ENCODE measurements at places on chromosomes 5 and 9.

DNA sequence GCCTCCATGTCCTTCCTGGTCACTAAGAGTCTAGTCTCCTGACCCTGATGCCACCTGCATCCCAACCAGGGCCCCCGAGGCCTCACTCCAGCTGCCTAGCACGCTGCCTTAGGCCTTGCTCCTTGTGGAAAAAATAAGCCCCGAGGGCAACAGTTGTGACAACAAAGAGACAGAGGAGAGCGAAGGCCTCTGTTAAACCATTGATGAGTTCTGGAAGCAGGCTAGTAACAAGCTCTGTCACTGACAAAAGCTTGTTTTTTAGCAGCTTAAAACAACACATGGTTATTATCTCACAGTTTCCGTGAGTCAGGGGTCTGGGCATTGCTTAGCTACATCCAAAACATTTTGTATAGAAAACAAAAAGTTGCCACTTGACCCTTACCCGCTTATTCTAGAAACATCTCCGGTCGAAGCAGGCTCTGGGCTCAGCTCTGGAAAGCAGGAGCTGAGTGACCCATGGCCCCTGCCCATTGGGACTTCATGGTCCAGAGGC is 48.2 kb upstream of the TBC1D2 start:
- DNase-seq, result no peak

- no peak for DNase-seq
Observed at GRCh38 chr5:151864061-151864748, 60.4 kb downstream of the GLRA1 start.

GRCh38 chr9:78032730-78033457 is 1.3 kb upstream of the GNAQ start:
- no peak for DNase-seq

DNA sequence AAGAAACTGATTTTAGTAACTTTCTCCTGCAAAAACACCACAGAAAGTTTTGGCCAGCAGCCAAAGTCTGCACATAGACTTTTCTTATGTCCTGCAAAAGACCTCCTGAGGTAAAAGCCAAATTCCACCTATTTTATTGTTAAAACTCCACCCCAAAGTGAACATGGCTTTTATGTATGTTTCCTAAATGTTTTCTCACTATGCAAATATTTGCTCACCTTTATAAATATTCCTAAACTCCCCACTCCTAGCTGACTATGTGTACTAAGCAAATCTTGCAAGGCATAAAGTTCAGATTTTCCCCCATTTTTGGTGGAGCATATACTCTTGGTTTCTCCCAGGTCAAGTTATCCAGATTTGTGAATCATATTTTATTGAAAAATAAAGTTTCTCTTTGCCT is 446.2 kb downstream of the DNAH5 start:
- DNase-seq, result no peak

GRCh38 chr5:132471151-132471907 is 19.2 kb downstream of the IRF1 start:
- no peak for DNase-seq

DNA sequence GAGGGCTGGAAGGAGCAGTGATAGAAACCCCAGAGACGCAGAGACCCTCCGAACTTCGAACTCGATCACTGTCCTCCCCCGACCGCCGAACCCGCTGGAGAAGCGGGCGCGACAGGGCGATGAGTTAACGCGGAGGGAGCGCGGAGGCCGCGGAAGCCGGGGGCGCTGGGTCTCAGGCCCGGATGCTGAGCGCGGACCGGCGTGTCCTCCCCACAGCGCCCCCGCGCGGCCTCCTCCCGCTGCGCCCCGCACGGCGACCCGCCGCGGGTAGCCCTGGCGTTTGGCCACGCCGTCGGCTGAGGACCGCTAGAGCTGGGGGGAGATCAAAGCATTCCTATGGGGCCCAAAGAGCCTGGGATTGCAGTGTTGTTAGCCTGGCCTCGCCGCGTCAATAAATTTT is 7.7 kb upstream of the DMRT2 start:
- no peak for DNase-seq

DNA sequence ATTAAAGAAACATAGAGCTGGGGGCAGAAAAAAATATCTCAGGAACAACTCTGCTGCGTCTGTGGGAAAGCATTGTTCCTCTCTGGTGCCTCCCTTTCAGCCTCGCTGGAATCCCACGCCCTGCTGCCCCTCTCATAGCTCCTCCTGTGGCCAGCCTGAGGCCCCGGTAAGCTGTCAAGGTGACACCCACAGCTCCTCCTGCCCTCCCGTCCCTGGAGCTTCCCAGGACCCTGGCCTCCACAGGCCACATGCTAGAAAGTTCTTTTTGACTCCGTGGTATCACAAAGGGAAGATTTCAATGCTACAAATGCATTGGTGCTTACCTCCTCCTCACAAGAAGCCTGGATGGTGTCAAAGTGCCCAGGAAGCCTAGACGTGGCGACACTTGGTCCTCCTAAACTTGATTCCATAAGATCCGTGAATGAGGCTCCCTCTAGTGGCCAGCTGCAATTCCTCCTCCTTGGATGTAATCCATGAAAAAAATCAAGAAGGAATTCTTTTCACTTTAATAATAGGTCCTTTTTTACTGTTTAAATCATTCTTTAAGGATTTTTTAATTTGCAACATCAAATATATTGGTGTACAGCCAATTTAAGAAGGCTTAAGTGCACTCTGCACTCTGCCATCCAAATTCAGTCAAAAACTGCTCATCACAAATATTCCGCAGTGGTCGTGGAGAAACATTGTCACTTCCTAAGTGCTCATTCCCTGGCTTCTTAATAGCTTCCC is 104.9 kb downstream of the CFAP90 start:
- DNase-seq, result no peak

GRCh38 chr5:1850324-1851154 is 32.2 kb downstream of the IRX4 start:
- DNase-seq, result no peak

DNA sequence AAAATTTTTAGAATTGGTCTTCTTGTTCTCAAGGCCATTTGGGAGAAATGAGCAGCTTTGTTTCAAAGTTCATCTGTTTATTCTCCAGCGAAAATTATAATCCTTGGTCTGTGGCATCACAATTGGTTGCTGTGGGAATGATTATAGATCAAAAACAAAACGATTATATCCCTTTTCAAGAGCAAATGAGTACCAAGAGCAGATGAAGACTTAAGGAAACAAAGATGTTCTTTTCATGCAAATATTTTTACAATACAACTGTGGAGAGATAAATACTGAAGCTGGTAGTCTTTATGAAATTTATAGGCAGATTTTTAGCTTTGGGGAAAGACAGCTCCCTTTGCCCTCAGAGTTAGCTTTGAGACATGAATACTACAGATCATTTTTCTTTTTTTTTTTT is 620.8 kb upstream of the DMAC1 start:
- no peak for DNase-seq

All from T-helper 22 cell (primary cell).